Activated CD4-positive, alpha-beta T cell treated with anti-CD3 and anti-CD28 coated beads, Interleukin-2, amount 50 U/mL, for 24 hours (primary cell): ENCODE measurements at places on chromosomes 13 and 19.

DNA sequence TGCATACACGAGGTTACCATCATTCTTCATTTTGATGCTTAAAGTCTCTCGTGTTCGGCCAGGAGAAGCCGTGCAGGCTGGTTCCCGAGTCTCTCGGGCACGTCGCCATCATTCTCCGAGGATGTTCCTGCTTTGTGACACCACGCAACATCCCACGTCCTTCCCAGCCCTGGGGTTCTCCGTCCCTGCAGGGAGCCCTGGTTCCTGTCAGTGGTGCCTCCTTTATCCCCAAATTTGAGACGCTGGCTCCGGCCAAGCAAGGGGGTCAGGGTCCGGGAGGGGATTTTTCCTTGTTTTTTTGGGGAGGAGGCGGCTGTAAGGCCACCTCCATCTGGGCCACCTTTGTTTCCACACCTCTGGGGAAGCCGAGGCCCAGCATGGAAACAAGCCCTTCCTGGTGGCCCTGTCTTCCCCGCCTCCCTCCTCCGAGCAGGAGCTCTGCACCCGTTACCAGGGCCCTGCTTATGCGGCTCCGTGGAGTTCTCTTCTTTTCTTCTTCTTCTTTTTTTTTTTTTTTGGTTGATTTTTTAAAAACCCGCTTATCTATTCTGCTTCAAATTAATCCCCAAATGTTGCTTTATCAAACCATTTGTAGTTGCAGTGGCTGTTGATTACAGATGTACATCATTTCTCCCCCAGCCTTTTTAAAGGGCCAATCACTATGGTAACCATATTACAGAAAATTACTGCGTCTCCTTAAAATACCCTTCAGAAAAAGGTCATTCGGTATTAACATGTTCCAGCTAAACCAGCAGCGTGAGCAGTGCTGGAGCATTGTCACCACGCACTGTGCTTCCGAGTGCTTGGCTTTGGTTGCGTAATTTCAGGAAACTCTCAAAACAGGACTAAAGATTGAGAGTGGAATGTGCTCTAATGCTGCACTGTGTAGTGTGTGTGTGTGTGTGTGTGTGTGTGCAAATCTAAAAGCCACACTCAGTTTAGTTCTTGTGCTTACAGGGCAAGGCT, 50.4 kb downstream of the TEX29 start:
- DNase-seq = no peak

- no peak for DNase-seq
Observed at GRCh38 chr13:28953714-28954418, 133.7 kb downstream of the MTUS2 start.

DNA sequence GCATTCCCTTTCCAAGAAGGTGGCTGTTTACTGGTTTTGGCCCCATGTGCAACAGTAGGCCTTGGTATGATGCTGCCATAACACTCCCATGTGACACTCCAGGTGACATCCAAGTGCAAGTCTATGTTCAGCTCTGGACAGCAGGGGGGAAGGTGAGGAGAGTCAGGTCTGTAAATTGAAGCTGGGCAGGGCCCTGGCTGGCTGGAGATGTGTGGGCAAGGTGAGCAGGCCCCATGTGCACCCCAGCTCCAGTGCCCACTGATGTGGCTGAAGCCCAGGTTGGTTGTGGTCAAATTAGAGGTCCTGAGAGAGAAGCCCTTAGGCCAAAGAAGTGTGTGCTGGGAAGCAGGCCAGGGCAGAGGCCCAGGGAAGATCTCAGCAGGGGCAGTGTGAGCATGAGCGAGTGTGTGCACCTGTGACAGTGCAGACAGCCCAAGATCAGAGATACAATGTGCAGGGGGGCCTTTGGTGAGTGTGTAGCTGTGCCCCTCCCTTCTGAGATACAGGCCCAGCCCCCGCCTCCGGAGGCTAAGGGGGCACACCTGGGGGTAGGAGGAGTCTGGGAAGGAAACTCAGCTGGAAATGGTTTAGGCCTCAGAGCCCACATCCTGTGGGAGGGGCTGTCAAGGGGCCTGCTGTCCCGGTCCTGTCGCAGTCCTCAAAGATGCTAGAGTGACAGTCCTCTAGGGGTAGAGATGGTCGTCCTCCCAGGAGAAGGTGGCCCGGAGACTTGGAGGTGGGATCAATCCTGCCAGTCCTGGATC, 18.6 kb downstream of the DEDD2 start:
- no peak for DNase-seq

DNA sequence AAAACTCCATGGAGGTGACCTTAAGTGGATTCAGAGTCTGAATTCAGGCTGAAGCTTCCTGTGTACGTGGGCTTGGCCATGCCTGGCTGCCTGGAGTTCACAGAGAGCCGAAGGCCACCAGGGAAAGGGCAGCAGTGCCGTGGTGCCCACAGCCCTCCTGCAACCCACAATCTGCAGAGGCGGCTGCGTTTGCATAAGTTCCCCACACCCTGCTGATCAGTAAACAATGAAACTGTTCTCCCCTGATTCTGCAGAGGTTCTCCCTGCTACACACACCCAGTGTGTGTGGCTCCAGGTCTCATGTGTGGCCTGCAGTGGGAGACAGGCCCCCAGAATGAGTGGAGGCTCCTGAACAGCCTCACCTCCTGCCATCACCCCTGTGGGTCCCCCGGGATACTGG, 126.9 kb upstream of the SLC7A1 start:
- DNase-seq = no peak

- DNase-seq = no peak
Observed at GRCh38 chr13:99600318-99600717, 99.0 kb downstream of the TM9SF2 start.

- DNase-seq = no peak
Observed at GRCh38 chr13:27371932-27372331, 52.5 kb upstream of the GTF3A start.

DNA sequence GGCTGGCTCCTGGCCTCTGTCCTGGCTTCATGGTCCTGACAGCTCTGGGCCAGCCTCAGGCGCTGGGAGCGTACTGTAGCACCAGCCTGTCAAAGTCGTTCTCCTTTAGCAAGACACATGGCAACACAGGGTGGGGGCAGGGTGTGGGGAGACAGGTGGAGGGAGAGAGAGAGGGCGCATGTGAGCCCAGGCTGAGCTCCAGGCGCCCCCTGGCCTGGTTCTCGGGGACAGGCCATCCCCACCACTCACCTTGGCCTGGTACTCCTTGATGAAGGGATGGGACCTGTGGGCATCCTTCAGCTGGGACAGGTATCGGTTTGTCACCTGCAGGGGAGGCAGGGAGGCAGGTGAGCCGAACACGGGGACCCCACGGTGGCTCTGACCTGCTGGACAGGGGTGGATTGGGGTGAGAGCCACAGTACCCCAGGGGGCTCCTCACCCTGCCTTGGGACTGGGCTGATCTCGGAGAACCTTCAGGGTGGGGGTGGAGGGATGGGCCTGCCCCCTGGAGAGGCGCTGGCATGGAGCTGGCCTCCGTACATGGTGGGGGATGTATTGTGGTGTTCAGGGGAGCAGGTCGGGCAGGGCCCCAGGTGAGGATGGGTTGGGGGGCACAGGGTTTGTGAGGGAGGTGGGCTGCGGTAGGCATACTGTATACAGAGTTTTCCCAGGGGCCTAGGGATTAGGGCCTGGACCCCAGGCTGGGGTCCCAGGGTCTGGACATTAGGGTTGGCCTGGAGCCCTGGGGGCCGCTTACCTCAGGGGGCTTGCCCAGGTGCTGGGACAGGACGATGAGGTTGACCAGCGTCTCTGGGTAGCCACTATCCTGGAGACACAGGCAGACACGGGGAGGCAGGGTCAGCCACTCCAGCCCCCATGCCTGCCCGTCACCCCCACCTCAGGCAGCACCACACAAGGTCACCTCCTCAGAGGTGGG, 3.9 kb upstream of the CERS1 start:
- no peak for DNase-seq

DNA sequence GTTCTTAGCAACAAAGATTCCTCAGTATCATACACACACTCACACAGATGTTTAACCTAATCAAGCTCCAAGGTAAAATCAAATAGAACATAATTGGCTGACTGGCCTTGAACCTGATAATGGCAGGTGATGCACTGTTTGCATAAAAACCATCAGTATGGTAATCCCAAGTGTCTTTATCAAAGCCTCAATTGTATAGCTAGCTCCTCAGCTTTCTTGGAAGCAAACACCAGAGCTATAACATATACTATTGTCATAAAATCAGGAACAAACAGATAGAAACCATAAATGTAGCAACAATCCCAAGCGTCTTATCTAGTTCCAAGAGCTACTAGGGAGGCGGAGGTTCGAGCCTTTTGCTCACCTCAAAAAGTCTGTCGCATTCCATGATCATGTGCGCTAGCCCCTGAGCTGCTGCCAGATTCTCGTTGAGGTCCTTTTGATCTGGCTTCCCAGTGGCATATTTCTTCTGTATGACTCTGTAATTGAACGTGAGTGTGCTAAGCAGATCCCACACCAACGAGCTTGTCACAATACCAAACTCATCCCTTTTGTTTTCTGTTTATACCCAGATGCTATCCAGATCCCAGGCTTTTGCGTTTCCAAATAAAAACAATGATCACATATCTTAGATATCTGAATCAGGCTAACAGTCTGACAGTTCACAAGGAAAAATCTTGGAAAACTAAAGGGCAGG, 95.3 kb downstream of the KL start:
- no peak for DNase-seq

DNA sequence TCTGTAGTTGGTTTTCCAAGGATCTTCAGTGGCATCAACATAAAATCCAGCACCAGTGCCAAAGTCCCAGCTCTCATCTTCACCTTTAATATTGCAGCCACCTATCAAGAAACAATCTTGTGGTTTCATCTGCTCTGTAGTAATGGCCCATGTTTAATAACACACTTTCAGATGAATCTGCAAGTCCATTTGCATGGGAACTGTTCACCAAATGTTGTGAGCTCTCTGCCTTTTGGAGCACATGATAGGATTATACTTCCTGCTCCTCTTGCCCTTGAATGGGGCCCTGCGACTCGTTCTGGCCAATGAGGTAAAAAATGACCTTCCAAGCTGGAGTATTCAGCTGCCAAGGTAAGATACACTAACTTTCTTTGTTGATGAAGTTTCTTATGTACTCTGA, 14.3 kb downstream of the ESD start:
- no peak for DNase-seq

DNA sequence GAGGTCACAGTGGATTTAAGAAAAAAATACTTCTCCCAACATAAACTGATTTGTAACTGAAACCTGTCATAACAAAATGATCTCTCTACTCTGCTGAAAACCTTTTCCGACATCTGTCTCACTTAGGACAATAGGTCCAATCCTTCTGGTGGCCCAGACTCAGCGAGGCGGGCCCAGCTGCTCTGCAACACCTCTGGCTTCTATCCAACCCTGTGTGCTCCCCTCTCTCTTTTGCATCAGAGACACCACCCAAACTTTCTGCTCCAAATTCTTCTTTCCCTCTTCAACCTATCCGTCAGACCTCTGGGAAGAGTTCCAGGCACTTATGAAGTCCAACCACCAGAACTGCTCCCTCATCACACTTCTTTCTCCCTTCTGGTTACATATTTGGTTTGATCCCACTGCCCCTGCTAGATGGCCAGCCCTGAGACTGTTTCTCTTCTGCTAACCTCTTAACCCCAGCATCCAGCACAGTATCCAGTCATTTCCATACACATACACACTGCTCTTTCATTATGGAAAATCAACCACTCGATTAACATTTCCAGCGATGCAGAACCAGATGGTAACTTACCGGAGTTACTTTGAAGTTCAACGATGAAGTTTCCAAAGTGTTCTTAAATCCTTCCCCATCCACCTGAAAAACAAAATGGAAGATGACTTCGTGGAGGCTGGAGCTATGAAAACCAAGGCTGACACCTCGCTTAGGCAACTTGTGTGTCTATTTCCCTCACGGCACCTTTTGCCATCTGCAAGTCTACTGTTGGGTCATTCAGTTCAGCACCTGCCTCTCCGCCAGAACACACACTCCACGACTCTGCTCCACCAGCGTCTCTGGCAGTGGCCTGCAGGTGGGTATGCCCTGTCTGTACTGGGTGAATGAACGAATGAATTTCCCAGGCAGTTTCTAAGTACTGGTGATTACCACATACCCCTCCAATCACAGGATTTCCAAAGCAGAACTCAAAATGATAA, 9.4 kb downstream of the SAFB2 start:
- no peak for DNase-seq

GRCh38 chr13:82036602-82037001, 1695.7 kb upstream of the SPRY2 start:
- DNase-seq = no peak

GRCh38 chr19:56476093-56476492, 1.1 kb downstream of the ZNF667 start:
- DNase-seq = no peak

GRCh38 chr13:113433391-113433916, 19.8 kb downstream of the ADPRHL1 start:
- no peak for DNase-seq

DNA sequence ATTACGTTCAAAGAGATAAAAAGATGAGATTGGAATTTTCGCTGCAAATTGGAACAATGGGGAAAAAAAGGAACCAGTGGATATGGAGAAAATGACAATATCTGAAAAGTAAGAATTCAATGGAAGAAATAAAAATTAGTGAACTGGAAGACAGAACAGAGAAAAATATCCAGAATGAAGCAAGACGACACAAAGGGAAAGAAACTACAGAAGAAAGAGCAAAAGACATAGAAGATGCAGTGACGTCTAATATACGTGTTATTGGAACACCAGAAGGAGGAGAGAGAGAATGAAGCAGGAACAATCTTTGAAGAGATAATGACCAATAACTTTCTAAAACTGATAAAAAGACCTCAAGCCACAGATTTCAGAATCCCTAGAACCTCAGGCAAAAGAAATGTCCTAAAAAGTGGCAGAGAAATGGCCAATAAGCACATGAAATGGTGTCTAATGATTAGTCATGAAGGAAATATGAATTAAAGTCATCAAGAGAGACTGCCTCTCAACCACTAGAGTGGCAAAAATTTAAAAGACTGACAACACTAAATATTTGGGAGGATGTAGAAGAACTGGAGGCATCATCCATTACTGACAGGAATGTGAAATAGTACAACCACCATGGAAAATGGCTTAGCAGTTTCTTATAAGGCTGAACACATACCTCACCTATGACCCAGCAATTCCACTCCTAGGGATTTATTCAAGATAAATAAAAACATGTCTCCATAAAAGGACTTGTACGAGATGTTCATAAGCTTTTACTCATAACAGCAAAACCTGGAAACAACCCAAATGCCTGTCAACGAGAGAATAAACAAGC, 56.5 kb downstream of the GADD45B start:
- DNase-seq = no peak

DNA sequence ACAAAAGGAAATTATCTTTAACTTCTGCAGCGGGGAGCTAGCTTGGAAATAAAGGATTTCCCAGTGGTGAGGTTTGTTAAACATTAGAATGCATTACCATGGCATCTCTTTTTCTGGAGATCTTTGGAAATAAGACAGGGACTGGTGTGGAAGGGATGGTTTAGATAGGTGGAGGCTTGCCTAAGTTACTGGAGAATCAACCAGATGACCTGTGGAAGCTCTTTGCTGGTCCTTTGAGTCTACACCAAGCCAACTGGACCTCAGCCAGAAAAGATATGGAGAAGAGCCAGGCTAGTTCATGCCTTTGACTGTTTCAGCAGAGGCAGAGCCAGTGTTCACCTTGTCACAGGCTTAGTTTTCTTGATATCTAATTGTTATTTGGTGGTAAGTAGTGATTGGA, 134.7 kb downstream of the KCNRG start:
- DNase-seq = no peak
